ENCODE measurements at places on chromosomes 5 and 9. TPM values are rescaled to one million over a fixed set of nuclear protein-coding genes. Genes with fewer than 3 reads are reported as not detected.

- H3K4me1 ChIP-seq = peaks cover 9% of the 10 kb centered on the region
- DNase-seq = no peak
These were observed 114.9 kb downstream of the MLLT3 start for GRCh38 chr9:20507431-20507830.

- no peaks in the 10 kb centered on the region for H3K27me3 ChIP-seq
- no peaks in the 10 kb centered on the region for H3K36me3 ChIP-seq
- DNase-seq = peak; percentile 79
These were observed 36.3 kb downstream of the ERGIC1 start for GRCh38 chr5:172870291-172870714.

DNA sequence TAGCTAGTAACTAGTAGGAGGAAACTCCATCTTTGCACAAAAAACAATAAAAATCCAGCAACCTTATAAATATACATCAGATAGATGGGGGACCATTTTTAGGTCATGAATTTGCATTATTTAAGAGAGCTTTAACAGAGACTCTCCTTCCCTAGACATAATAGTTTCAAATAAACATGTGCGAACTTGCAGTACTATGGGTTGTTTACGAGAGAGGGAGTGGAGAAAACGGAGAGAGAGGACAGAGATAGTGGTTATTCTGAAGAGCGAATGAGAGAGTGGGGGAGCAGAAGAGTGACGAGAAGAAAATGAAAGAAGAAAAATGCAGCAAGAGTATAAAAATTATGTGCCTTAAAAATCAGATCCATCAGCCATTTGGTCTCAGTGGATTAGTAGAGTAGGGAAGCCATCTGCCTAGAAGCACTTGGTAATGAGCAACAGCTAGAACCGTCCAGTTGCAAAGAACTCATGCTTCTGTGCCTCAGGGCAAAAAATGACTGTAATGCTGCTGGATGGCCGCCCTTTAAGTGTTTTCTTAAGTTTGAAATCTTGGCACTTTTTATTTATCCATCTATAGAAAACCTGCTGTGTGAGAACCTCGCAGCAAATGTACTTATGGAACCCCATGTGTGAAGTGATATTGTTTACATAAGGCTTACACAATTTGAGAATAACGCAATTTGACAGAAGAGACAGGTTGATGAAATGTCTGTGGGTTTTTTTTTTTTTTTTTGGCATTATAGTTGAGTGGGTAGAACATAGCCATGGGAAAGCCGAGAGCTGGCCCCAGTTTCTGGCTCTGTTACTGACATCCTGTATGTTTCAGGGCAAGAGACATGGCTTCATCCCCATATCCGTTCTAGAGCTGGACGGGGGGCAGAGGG is 95.6 kb upstream of the ZNF608 start:
- no peak overlapping the region for H3K4me3 ChIP-seq
- peaks cover 4% of the 10 kb centered on the region for H3K4me1 ChIP-seq
- H3K36me3 ChIP-seq = no peaks in the 10 kb centered on the region
- H3K27ac ChIP-seq = no peak overlapping the region

DNA sequence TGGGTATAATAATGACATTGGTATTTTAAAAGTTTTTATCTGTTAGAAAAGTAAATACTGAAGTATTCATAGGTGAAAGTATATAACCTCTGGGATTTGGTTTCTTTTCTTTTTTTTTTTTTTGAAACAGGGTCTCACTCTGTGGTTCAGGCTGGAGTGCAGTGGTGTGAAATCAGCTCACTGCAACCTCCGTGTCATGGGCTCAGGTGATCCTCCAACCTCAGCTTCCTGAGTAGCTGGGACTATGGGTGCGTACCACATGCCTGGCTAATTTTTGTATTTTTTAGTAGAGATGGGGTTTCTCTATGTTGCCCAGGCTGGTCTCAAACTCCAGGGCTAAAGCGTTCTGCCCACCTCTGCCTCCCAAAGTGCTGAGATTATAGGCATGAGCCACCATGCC is 7.2 kb downstream of the HSDL2 start:
- no peak overlapping the region for H3K4me3 ChIP-seq
- H3K27ac ChIP-seq = no peak overlapping the region
- DNase-seq = no peak
- H3K27me3 ChIP-seq = no peaks in the 10 kb centered on the region
- no peaks in the 10 kb centered on the region for H3K4me1 ChIP-seq

- H3K4me1 ChIP-seq = no peaks in the 10 kb centered on the region
- no peaks in the 10 kb centered on the region for H3K27me3 ChIP-seq
- H3K36me3 ChIP-seq = no peaks in the 10 kb centered on the region
- H3K4me3 ChIP-seq = no peak overlapping the region
These were observed 2.9 kb upstream of the TGFBI start for GRCh38 chr5:136025900-136026299.

GRCh38 chr9:13705918-13706317 is 426.4 kb upstream of the MPDZ start:
- H3K36me3 ChIP-seq = no peaks in the 10 kb centered on the region
- no peaks in the 10 kb centered on the region for H3K27me3 ChIP-seq
- DNase-seq = no peak
- peaks cover 10% of the 10 kb centered on the region for H3K4me1 ChIP-seq
- H3K4me3 ChIP-seq = no peak overlapping the region

GRCh38 chr9:73451003-73451402 is 299.3 kb downstream of the ANXA1 start:
- no peak for DNase-seq
- H3K4me1 ChIP-seq = no peaks in the 10 kb centered on the region
- H3K36me3 ChIP-seq = no peaks in the 10 kb centered on the region
- no peak overlapping the region for H3K27ac ChIP-seq

DNA sequence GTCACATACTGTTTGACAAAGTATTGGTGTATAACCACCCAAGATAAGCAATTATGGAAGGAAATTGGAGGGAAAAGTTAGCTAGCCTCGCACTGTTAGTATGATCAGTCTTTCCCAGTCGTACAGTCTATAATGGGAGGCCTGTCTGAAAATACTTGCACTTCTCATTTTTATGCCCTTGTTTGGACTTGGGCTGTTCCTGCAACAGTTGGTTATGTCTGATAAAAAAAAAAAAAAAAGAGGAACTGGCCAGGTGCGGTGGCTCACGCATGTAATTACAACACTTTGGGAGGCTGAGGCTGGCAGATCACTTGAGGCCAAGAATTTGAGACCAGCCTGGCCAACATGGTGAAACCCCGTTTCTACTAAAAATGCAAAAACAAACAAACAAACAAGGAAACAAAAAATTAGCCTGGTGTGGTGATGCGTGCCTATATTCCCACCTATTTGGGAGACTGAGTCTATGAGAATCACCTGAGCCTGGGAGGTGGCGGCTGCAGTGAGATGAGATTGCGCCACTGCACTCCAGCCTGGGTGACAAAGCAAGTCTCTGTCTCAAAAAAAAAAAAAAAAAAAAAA is 58.3 kb upstream of the ANKRD33B start:
- peak; percentile 6 for DNase-seq
- H3K36me3 ChIP-seq = no peaks in the 10 kb centered on the region
- no peak overlapping the region for H3K27ac ChIP-seq
- H3K4me1 ChIP-seq = no peaks in the 10 kb centered on the region

- H3K36me3 ChIP-seq = no peaks in the 10 kb centered on the region
- no peak overlapping the region for H3K27ac ChIP-seq
- H3K4me1 ChIP-seq = no peaks in the 10 kb centered on the region
- H3K27me3 ChIP-seq = no peaks in the 10 kb centered on the region
These were observed 3.2 kb upstream of the RNU6ATAC start for GRCh38 chr9:134167530-134167931.

GRCh38 chr9:83000765-83001164 is 62.2 kb downstream of the RASEF start:
- H3K4me3 ChIP-seq = no peak overlapping the region
- no peaks in the 10 kb centered on the region for H3K36me3 ChIP-seq
- no peak overlapping the region for H3K27ac ChIP-seq
- no peak for DNase-seq

GRCh38 chr9:91074866-91075265 is 273.2 kb downstream of the SYK start:
- H3K36me3 ChIP-seq = no peaks in the 10 kb centered on the region
- no peak overlapping the region for H3K27ac ChIP-seq
- no peaks in the 10 kb centered on the region for H3K27me3 ChIP-seq
- no peak overlapping the region for H3K4me3 ChIP-seq
- no peaks in the 10 kb centered on the region for H3K4me1 ChIP-seq
- no peak for DNase-seq

DNA sequence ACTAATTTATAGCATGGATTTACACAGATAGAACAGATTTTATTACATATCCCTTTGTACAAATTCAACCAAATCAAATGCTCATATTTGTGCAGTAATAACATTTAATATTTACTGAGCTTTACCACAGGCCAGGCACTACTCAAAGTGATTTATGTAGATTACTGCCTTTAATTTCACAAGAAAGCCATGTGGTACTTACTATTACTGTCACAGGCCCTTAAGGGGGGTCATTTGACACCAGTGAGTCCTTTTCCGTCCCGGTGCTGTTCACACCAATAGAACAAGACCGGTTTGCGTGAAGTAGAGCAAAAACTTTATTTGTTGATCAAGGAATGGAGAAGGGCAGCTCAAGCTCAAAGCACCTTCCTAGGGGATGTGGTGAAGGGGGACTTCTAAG is 308.5 kb upstream of the KCNN2 start:
- no peak overlapping the region for H3K4me3 ChIP-seq
- no peaks in the 10 kb centered on the region for H3K36me3 ChIP-seq
- no peaks in the 10 kb centered on the region for H3K27me3 ChIP-seq
- H3K4me1 ChIP-seq = no peaks in the 10 kb centered on the region
- DNase-seq = no peak

DNA sequence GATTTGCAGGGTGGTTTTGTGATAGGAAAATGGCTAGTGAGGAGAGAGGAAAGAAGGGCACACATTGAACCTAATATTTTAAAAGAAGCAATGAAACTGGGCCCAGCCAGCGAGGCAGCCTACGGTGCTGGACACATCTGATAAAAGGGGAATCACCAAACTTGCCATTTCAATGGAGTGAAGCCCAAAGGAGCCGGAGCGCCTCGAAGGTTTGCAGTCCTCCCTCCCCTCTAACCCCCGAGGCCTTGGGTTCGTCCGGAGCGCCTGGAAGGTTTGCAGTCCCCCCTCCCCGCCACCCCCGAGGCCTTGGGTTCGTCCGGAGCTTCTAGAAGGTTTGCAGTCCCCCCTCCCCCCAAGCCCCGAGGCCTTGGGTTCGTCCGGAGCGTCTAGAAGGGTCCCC is 132.6 kb downstream of the TENT4A start:
- H3K27me3 ChIP-seq = no peaks in the 10 kb centered on the region
- H3K36me3 ChIP-seq = no peaks in the 10 kb centered on the region
- no peaks in the 10 kb centered on the region for H3K4me1 ChIP-seq
- no peak for DNase-seq

DNA sequence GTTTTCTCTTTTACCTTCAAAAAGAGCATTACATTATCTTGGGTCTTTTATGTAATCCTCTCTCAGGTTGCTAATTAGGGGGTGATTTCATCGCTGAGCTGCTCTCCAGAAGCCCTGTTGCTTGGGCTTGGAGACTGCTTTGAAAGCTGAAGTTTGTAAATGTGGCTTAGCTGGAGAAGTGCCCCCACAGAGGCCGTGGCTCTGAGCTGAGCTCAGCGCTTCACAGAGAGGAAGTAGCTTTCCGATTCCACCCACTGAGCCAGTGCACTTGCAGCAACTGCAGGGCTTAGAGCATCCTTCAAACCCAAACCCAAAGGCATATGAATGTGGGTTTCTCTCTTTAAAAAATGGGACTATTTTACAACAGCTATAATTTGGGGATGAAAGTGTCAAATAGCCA is 13.7 kb upstream of the NXNL2 start:
- no peaks in the 10 kb centered on the region for H3K36me3 ChIP-seq
- DNase-seq = peak; percentile 59
- H3K4me3 ChIP-seq = no peak overlapping the region
- no peaks in the 10 kb centered on the region for H3K4me1 ChIP-seq
- H3K27me3 ChIP-seq = no peaks in the 10 kb centered on the region
- no peak overlapping the region for H3K27ac ChIP-seq

- H3K4me1 ChIP-seq = no peaks in the 10 kb centered on the region
- H3K36me3 ChIP-seq = no peaks in the 10 kb centered on the region
- H3K4me3 ChIP-seq = no peak overlapping the region
- no peak overlapping the region for H3K27ac ChIP-seq
- DNase-seq = no peak
- H3K27me3 ChIP-seq = no peaks in the 10 kb centered on the region
These were observed 13.9 kb downstream of the NR2F1 start for GRCh38 chr5:93596676-93597490.

DNA sequence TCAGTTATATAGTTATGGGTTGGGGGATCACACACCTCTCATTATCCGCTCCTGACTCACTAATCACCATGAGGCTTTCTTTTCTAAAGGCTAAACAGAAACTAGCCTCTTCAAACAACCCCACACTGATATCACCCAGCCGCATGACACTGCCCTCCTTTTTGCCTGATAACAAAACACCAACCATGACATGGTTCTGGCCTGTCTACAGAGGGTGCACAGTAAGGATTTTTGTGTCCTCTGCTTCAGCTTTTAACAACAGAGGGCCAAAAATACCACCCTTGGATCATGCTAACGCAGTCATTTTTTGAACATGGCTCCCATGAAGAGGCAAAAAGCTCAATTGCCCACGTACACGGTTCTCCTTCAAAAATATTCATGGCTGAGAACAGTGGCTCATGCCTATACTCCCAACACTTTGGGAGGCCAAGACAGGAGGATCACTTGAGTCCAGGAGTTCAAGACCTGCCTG is 4.0 kb downstream of the CMBL start:
- no peaks in the 10 kb centered on the region for H3K4me1 ChIP-seq
- no peaks in the 10 kb centered on the region for H3K27me3 ChIP-seq
- H3K4me3 ChIP-seq = no peak overlapping the region
- no peaks in the 10 kb centered on the region for H3K36me3 ChIP-seq

GRCh38 chr5:156824800-156825199 is 25.3 kb upstream of the PPP1R2B start:
- H3K4me3 ChIP-seq = no peak overlapping the region
- no peaks in the 10 kb centered on the region for H3K36me3 ChIP-seq
- H3K4me1 ChIP-seq = no peaks in the 10 kb centered on the region
- DNase-seq = no peak
- H3K27me3 ChIP-seq = no peaks in the 10 kb centered on the region

DNA sequence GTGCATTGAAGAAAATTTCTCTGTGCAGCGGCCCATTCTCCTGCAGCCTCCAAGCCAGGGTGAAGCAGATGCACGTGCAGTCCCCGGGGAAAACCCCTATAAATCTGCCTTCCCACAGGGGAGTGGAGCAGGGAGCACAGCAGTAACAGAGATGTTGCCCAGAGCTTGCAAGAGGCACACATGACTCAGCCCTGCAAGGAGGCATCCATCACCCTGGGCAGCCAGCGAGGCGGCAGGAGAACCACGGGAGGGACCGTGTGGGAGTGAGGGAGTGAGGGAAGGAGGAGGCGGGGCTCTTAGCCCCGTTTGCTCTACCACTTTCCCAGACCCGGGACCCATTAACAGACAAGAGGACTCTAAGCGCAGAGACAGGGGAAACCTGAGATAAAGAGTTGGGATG is 96.2 kb upstream of the ARAP3 start:
- no peaks in the 10 kb centered on the region for H3K4me1 ChIP-seq
- no peaks in the 10 kb centered on the region for H3K27me3 ChIP-seq
- DNase-seq = no peak

The C9orf153 gene
- 1.4 TPM for total RNA-seq

The ATP10B gene
- not detected for total RNA-seq

The TIMD4 gene
- total RNA-seq = 0.65 TPM

The ACOT12 gene
- total RNA-seq = 0.18 TPM

The CCDC180 gene
- total RNA-seq = 5.3 TPM

The GABRG2 gene
- total RNA-seq = not detected

The CARTPT gene
- not detected for total RNA-seq

The SLCO4C1 gene
- total RNA-seq = 0.39 TPM

The SUSD3 gene
- total RNA-seq = 10.3 TPM

Measured in aorta (tissue), 5 donors.